ENCODE measurements at places on chromosomes 3 and 15.

DNA sequence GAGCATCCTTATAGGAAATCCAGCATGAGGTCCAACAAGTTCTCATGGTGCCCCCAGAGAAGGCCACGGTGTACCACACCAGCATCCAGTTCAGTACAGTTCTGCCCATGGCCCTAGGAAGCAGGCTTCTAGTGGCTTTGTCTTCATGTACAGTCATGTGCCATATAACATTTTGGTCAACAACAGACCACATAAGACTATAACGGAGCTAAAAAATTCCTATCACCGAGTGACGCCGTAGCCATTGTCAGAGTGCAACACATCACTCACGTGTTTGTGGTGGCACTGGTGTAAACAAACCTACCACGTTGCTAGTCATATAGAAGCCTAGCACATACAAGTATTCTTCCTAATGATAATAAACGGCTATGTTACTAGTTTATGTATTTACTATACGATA lies 209.0 kb downstream of the ARRDC4 start:
- no peak for DNase-seq

- DNase-seq, result no peak
These were observed 63.9 kb downstream of the DAPK2 start for GRCh38 chr15:63982381-63982854.

DNA sequence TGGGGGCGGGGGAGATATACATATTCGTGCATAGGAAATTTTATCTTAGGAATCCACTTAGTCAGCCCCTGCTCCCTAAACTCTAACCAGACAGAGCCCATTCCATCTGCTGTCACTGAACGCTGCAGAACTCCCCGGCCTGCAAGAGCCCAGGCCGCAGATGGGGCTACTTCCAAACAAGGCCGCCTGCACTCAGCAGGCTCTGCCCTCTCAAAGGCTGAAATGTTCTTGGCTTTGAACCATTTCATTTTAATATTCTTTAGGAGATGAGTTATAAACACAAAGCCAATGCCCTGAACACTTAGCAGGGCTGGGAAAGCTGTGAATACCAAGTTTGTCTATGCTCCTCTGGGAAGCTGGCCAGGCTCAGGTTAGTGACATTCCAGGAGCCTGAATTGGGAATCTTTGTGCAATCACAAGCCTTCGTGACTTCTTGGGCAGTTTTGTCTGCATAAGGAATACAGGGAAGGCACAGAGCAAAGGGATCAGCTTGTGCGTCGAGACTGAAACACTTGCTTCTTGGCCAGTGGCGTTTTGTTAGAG lies 65.0 kb downstream of the SYNM start:
- DNase-seq, result no peak

- DNase-seq, result no peak
These were observed 21.9 kb downstream of the ACAA1 start for GRCh38 chr3:38114875-38115644.

- DNase-seq, result peak; percentile 7
These were observed 243.8 kb upstream of the TOPAZ1 start for GRCh38 chr3:43997788-43998369.

All from NCI-H510A treated with DMSO at 0.1 percent for 48 hours (cell line).